ENCODE measurements at places on chromosomes 3 and 15. TPM values are rescaled to one million over a fixed set of nuclear protein-coding genes. Genes with fewer than 3 reads are reported as not detected.

The SCAMP5 gene
- not detected for total RNA-seq

DNA sequence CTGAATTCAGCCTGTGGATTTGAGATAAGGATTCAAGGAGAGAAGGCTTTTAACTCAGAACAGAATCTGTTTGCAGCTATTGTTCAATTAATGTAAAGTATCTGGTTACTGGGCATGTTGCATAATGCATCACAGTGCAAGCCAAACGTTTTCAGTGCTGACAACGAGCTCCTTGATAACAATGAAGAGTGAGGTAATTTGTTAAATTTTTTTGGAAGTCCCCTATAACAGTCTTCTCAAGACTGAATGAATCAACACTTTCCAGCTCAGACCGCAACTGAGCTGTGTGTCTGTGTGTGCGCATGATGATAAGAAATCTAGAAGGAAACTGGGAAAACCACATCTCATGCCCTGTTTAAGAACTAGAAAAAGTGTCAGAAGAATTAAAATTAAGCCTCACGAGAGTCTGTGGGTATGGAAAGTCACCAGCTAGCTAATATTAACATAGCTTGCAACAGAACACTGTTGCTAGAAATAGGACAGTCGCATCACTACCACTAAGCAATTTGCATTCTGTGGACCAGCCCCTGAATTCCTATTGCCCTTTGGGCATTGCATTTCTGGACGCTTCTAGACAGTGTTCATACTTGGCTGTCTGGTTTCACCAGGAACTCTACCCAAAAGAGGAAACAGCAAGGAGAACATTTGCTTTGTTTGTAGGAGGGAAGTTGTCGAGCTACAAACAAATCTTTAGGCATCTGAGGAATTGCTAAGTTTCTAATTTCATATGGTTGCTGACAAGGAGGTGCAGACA lies 43.7 kb upstream of the ATP2C1 start:
- no peaks in the 10 kb centered on the region for H3K27me3 ChIP-seq
- peak overlapping the region; percentile 54 for H3K4me3 ChIP-seq
- H3K27ac ChIP-seq = peak overlapping the region; percentile 86
- peaks cover 66% of the 10 kb centered on the region for H3K4me1 ChIP-seq

GRCh38 chr3:157175691-157176507 lies 16.0 kb upstream of the CCNL1 start:
- no peaks in the 10 kb centered on the region for H3K36me3 ChIP-seq
- peaks cover 14% of the 10 kb centered on the region for H3K4me1 ChIP-seq
- H3K27ac ChIP-seq = peak overlapping the region; percentile 95
- no peaks in the 10 kb centered on the region for H3K27me3 ChIP-seq
- no peak for DNase-seq

- no peak overlapping the region for H3K4me3 ChIP-seq
- H3K36me3 ChIP-seq = no peaks in the 10 kb centered on the region
- H3K4me1 ChIP-seq = no peaks in the 10 kb centered on the region
- peaks cover 11% of the 10 kb centered on the region for H3K27me3 ChIP-seq
Observed at GRCh38 chr3:122021037-122021436, 1.0 kb downstream of the ILDR1 start.

The STRC gene
- total RNA-seq = 0.41 TPM

- no peak overlapping the region for H3K4me3 ChIP-seq
- H3K27ac ChIP-seq = no peak overlapping the region
- DNase-seq = no peak
- H3K4me1 ChIP-seq = no peaks in the 10 kb centered on the region
- H3K27me3 ChIP-seq = no peaks in the 10 kb centered on the region
- no peaks in the 10 kb centered on the region for H3K36me3 ChIP-seq
Observed at GRCh38 chr3:159565313-159565712, 423.3 kb upstream of the IL12A start.

The KBTBD8 gene
- 1.4 TPM for total RNA-seq

GRCh38 chr15:76146812-76147211 lies 87.0 kb downstream of the TMEM266 start:
- no peak overlapping the region for H3K27ac ChIP-seq
- H3K27me3 ChIP-seq = no peaks in the 10 kb centered on the region
- DNase-seq = no peak
- H3K4me3 ChIP-seq = no peak overlapping the region

DNA sequence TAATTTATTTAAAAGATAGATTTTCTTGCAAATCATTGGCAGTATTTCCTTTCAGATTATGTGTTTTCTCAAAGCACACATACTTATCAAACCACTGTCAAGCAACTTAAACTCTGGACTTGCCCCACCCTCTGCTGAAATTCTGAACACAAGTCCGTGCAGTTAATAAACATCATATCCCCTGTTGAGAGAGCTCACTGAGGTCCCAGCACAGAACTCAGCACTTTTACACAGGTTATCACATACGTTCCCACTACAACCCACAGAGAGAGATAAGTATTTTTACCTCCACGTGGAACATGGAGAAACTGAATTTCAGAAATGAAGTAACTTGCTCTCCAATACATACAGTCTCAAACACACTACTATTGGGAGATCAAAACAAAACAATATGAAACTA lies 267.6 kb upstream of the IGF1R start:
- no peaks in the 10 kb centered on the region for H3K36me3 ChIP-seq
- H3K27me3 ChIP-seq = peaks cover 3% of the 10 kb centered on the region
- no peak overlapping the region for H3K27ac ChIP-seq
- no peak for DNase-seq

The GABPB1 gene
- 8.3 TPM for total RNA-seq

DNA sequence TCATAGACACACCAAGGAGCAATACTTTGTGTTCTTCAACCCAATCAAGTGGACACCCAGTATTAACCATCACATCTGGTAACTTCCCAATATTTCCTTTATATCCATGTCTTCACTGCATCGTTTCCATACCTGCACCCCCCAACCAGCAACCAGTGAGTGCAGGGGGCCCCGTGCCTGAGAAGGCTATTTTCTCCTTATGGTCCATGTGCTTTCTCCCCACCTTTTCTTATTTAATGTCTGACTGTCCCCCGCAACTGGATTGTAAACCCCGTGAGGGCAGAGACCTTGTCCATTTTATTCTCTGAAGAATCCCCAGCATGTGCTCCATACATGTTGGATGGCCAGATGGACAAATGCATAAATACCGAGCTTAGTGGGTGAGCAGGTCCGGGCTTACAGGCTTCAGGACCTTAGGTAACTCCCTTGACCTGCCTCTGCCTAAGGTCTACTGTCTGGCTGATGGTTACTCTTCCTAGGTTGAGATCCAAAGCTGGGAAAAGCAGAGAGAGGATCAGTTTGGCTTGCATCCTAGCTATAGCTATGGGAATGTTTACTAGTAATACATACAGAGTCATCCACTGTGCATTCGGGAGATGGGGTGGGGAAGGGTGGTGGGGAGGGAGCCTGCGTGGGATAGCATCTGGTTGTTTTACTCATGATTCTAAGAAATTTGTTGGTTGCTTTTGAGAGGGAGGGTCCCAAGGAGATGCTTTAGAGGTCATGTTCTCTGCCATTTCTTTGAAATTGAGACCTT lies 41.5 kb downstream of the PXYLP1 start:
- no peak overlapping the region for H3K27ac ChIP-seq
- peaks cover 3% of the 10 kb centered on the region for H3K4me1 ChIP-seq
- no peak overlapping the region for H3K4me3 ChIP-seq
- H3K36me3 ChIP-seq = no peaks in the 10 kb centered on the region
- no peaks in the 10 kb centered on the region for H3K27me3 ChIP-seq
- no peak for DNase-seq

The VGLL3 gene
- total RNA-seq = 4.7 TPM

GRCh38 chr3:151362751-151363174 lies 21.8 kb downstream of the P2RY12 start:
- no peaks in the 10 kb centered on the region for H3K4me1 ChIP-seq
- no peaks in the 10 kb centered on the region for H3K27me3 ChIP-seq
- no peak overlapping the region for H3K27ac ChIP-seq
- no peaks in the 10 kb centered on the region for H3K36me3 ChIP-seq

The KNG1 gene
- 0.55 TPM for total RNA-seq

GRCh38 chr3:9074079-9074478 lies 110.8 kb upstream of the RAD18 start:
- H3K36me3 ChIP-seq = no peaks in the 10 kb centered on the region
- DNase-seq = no peak
- no peak overlapping the region for H3K27ac ChIP-seq
- H3K4me1 ChIP-seq = no peaks in the 10 kb centered on the region

DNA sequence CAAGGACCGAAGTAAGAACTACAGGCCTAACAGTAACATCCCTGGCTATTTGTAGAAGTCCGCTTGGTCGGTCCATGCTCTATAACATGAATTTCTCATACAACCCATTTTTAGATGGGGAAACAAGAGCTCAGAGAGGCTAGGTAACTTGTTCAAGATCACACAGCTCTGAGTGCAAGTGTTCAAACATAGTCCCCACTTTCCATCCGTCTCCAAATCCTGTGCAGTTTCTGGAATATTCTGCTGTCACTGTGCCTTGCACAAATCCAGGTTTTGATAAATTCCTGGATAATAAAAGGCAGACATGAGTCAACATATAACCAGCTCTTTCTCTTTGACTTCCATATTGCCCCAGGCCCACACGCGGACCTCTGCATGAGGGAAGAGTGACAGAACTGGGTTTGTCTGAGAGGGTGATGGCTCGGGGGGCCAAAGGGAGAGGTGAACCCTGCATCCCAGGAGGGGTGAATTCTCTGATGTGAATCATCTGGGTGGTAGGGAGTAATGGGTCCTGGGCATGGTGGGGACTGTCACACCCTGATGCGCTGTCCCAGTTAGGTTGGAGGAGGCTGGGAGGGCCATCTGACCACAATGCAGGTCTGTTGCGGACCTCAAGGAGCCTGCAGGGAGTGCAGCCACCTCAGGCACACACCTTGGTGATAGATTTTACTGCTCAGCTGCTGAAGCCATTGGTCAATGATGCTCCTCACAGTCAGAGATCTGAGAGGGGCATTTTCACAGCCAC lies 162.2 kb downstream of the SMAD6 start:
- no peak for DNase-seq
- no peaks in the 10 kb centered on the region for H3K27me3 ChIP-seq
- H3K36me3 ChIP-seq = no peaks in the 10 kb centered on the region
- H3K27ac ChIP-seq = no peak overlapping the region
- H3K4me1 ChIP-seq = no peaks in the 10 kb centered on the region

The LSAMP gene
- total RNA-seq = not detected

The SLC28A1 gene
- total RNA-seq = 0.47 TPM

The EHHADH gene
- total RNA-seq = 1.4 TPM

GRCh38 chr15:22955544-22956119 lies 24.5 kb downstream of the CYFIP1 start:
- no peaks in the 10 kb centered on the region for H3K36me3 ChIP-seq
- H3K4me3 ChIP-seq = no peak overlapping the region
- H3K27ac ChIP-seq = peak overlapping the region; percentile 38
- H3K27me3 ChIP-seq = no peaks in the 10 kb centered on the region
- no peak for DNase-seq

GRCh38 chr3:107598926-107599771 lies 76.4 kb downstream of the BBX start:
- DNase-seq = peak; percentile 19
- peaks cover 35% of the 10 kb centered on the region for H3K4me1 ChIP-seq
- H3K36me3 ChIP-seq = no peaks in the 10 kb centered on the region
- H3K4me3 ChIP-seq = peak overlapping the region; percentile 46
- H3K27ac ChIP-seq = peak overlapping the region; percentile 64

- H3K36me3 ChIP-seq = no peaks in the 10 kb centered on the region
- no peaks in the 10 kb centered on the region for H3K27me3 ChIP-seq
- H3K27ac ChIP-seq = no peak overlapping the region
- H3K4me1 ChIP-seq = no peaks in the 10 kb centered on the region
Observed at GRCh38 chr3:42900226-42901072, 5.5 kb upstream of the ZNF662 start.

- no peak overlapping the region for H3K27ac ChIP-seq
- no peaks in the 10 kb centered on the region for H3K27me3 ChIP-seq
- DNase-seq = no peak
- no peak overlapping the region for H3K4me3 ChIP-seq
- H3K36me3 ChIP-seq = no peaks in the 10 kb centered on the region
Observed at GRCh38 chr3:59512066-59512465, 462.2 kb upstream of the CFAP20DC start.

The TRPM1 gene
- not detected for total RNA-seq

GRCh38 chr3:168269001-168269400 lies 173.3 kb upstream of the GOLIM4 start:
- H3K27me3 ChIP-seq = no peaks in the 10 kb centered on the region
- H3K4me3 ChIP-seq = no peak overlapping the region

DNA sequence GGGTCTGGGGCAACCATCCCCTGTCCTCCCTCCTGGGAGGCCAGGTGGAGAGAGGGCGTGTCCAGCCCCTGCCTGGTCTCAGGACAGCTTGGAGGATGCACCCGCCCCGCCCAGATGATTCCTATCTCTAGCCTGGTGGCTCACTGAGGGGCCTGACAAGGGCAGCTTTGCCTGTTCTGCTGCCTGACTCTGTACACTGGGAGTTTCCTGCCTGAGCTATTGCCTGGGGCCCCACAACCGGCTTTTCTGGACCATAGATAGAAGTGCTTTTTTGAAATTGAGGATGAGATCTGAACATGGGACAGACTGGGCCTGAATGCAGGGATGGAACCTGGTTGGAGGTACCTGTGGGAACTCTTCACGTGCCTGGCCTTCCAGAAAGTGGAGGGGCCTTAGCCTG lies 751 bp upstream of the PLA2G4E start:
- H3K4me3 ChIP-seq = no peak overlapping the region
- no peaks in the 10 kb centered on the region for H3K36me3 ChIP-seq
- H3K27ac ChIP-seq = no peak overlapping the region
- no peak for DNase-seq
- no peaks in the 10 kb centered on the region for H3K27me3 ChIP-seq
- peaks cover 36% of the 10 kb centered on the region for H3K4me1 ChIP-seq

- H3K4me3 ChIP-seq = peak overlapping the region; percentile 41
- peaks cover 2% of the 10 kb centered on the region for H3K4me1 ChIP-seq
- H3K36me3 ChIP-seq = no peaks in the 10 kb centered on the region
- DNase-seq = no peak
- peak overlapping the region; percentile 64 for H3K27ac ChIP-seq
Observed at GRCh38 chr15:62163397-62164013, 1.6 kb downstream of the C2CD4B start.

DNA sequence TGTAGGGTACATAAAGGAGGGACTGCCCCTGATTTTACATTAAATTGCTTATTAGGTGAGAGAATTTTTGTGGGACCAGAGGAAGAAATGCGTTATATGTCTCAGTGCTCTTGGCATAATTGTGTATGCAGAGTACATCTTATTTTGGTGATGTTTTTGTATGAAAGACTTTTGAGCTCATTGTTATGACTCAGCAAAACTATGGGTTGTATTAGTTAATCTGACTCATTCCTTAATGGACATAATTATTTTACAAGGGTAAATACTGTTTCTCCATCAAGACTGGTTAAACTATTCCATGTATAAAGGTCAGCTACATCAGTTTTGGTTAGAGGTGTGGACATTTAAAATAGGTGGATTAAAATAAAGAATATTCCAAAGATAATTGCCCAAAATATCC lies 156.8 kb downstream of the ALCAM start:
- DNase-seq = no peak
- no peaks in the 10 kb centered on the region for H3K27me3 ChIP-seq
- no peaks in the 10 kb centered on the region for H3K4me1 ChIP-seq
- no peak overlapping the region for H3K27ac ChIP-seq

The GHRL gene
- not detected for total RNA-seq

GRCh38 chr15:39213385-39213840 lies 367.5 kb upstream of the THBS1 start:
- no peak overlapping the region for H3K4me3 ChIP-seq
- no peaks in the 10 kb centered on the region for H3K36me3 ChIP-seq
- H3K27ac ChIP-seq = no peak overlapping the region
- no peaks in the 10 kb centered on the region for H3K4me1 ChIP-seq
- DNase-seq = no peak

The P3H2 gene
- 0.24 TPM for total RNA-seq

GRCh38 chr3:34363881-34364280 lies 565.5 kb downstream of the PDCD6IP start:
- no peak for DNase-seq
- H3K4me3 ChIP-seq = no peak overlapping the region
- no peak overlapping the region for H3K27ac ChIP-seq
- H3K4me1 ChIP-seq = no peaks in the 10 kb centered on the region

Measured in gastrocnemius medialis (tissue), 4 donors.